ENCODE measurements at places on chromosomes 7 and 10.

DNA sequence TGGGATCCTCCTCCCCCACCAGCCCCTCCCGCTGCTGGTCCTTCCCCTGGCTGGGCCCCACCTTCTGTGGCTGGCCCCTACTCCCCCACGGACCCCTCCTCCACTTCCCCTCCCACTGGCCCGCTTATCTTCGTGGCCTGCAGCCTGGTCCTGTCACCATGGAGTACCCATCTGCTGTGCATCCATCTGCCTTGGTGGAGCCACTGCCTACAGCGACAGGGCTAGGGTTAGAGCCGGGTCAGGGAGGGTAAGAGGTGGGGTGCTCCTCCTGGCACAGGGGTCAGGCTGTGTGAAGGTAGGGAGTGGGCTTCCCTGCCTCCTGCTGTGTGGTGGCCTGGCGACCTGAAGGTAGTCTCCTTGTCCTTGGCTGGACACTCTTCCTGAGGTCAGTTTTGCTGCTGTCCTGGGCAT, 5.2 kb downstream of the ADCY1 start:
- H3K36me3 ChIP-seq: no peaks in the 10 kb centered on the region
- peaks cover 20% of the 10 kb centered on the region for H3K27me3 ChIP-seq
- no peaks in the 10 kb centered on the region for H3K4me1 ChIP-seq
- no peak for DNase-seq
- no peak overlapping the region for H3K4me3 ChIP-seq

GRCh38 chr10:125662584-125662983, 20.4 kb downstream of the TEX36 start:
- H3K27ac ChIP-seq: peak overlapping the region; percentile 83
- no peaks in the 10 kb centered on the region for H3K36me3 ChIP-seq
- peak; percentile 71 for DNase-seq
- peaks cover 38% of the 10 kb centered on the region for H3K4me1 ChIP-seq
- peak overlapping the region; percentile 45 for H3K4me3 ChIP-seq

DNA sequence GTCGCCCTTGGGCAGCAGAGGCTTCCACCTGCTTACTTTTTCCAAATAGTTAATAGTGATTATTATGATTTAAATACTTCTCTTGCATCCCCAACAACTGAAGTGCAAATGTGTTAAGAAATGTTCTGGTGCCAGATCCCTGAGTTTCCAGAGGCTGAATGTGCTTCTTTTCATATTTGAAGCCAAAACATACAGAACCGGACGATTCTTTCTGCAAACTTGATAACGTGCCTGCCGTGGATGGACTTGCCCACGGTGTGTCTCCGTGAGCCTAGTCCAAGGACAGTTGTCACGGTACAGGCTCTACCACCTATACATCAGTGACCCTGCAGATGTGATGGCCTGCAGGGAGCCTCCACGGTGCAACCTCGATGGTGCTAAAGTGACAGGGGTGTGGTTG, 198.6 kb upstream of the LYZL2 start:
- H3K36me3 ChIP-seq: no peaks in the 10 kb centered on the region
- no peak for DNase-seq
- no peak overlapping the region for H3K27ac ChIP-seq
- no peaks in the 10 kb centered on the region for H3K4me1 ChIP-seq
- no peak overlapping the region for H3K4me3 ChIP-seq

GRCh38 chr7:39554583-39555165, 11.5 kb upstream of the YAE1 start:
- H3K36me3 ChIP-seq: no peaks in the 10 kb centered on the region
- H3K4me1 ChIP-seq: no peaks in the 10 kb centered on the region
- DNase-seq: no peak
- no peaks in the 10 kb centered on the region for H3K27me3 ChIP-seq

GRCh38 chr7:40733114-40733513, 598.3 kb downstream of the SUGCT start:
- H3K36me3 ChIP-seq: no peaks in the 10 kb centered on the region
- H3K27ac ChIP-seq: no peak overlapping the region
- H3K4me1 ChIP-seq: peaks cover 5% of the 10 kb centered on the region
- no peak for DNase-seq
- 0 out of 2 replicates have a peak, but pooled peaks cover 5% of the 10 kb centered on the region for H3K27me3 ChIP-seq
- no peak overlapping the region for H3K4me3 ChIP-seq

- H3K27ac ChIP-seq: no peak overlapping the region
- H3K4me3 ChIP-seq: no peak overlapping the region
- no peaks in the 10 kb centered on the region for H3K36me3 ChIP-seq
Measured at GRCh38 chr7:80485721-80486120, 26.1 kb downstream of the GNAT3 start.

DNA sequence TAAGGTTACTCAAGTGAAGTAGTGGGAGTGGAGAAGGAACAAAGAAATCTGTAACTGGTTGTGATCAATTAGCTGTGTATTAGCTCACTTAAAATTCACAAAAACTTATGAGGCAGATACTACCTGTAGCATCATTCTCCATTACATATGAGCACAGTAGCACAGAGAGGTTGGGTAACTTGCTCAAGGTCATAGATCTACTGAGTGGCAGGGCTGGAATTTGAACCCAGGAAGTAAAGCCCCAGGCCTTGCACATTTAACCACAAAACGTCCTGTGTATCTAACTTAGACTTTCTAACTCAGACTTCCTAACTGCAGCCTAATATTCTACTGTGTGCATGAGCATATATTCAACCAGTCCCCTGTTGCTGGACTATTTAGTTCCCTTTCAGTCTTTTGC, 5.6 kb upstream of the SLF2 start:
- no peak overlapping the region for H3K4me3 ChIP-seq
- no peak overlapping the region for H3K27ac ChIP-seq
- no peak for DNase-seq
- H3K36me3 ChIP-seq: no peaks in the 10 kb centered on the region

DNA sequence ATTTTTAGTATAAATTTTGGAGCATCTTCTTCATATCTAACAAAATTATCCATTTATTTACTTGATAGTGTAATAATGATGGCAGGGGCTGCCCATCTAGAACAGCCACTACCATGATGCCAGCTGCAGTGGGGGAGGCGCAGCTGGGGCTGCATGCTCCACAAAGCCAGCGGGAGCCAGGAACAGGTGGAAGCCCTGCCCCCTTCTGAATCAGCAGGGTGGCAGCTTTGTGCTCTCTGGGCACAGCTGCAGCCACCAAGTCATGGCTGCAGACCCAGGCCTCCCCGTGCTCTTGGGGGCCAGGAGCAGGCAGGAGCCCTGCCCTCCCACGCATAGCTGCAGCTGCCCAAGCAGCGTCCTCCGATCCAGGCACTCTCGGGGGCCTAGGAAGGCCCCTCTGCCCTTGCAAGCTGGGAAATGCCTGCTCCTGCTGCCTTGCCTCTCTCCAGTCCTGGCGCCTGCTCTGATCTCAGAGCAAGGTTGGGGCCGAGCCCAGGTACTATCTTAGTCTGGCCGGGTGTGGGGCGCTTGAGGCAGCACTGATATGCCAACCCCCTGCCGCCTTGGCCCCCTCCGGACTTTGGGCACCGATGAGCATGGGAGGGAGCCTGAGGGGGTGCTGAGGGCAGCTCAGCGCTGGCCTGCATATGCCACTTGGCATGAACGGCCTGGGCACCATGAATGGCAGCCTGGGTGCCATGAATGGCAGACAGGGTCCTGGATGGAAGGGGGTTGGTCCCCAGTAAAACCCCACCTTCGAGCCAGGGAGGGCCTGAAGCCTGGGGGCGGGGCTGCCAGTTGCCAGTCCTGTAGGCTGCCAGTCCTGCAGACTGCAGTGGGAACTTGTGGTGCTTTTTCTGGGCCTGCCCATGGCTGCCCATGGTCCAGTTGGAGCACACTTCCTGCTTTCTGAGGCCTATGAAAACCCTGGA, 1110.8 kb upstream of the POT1 start:
- H3K4me1 ChIP-seq: no peaks in the 10 kb centered on the region
- no peaks in the 10 kb centered on the region for H3K36me3 ChIP-seq
- H3K27me3 ChIP-seq: no peaks in the 10 kb centered on the region
- no peak overlapping the region for H3K27ac ChIP-seq

- H3K27ac ChIP-seq: no peak overlapping the region
- no peak overlapping the region for H3K4me3 ChIP-seq
- H3K4me1 ChIP-seq: peaks cover 13% of the 10 kb centered on the region
- no peaks in the 10 kb centered on the region for H3K36me3 ChIP-seq
Measured at GRCh38 chr10:11533328-11533781, 78.1 kb downstream of the USP6NL start.

GRCh38 chr7:99551334-99551733, 580 bp downstream of the FAM200A start:
- no peaks in the 10 kb centered on the region for H3K27me3 ChIP-seq
- peak overlapping the region; percentile 38 for H3K27ac ChIP-seq
- peak overlapping the region; percentile 69 for H3K4me3 ChIP-seq

DNA sequence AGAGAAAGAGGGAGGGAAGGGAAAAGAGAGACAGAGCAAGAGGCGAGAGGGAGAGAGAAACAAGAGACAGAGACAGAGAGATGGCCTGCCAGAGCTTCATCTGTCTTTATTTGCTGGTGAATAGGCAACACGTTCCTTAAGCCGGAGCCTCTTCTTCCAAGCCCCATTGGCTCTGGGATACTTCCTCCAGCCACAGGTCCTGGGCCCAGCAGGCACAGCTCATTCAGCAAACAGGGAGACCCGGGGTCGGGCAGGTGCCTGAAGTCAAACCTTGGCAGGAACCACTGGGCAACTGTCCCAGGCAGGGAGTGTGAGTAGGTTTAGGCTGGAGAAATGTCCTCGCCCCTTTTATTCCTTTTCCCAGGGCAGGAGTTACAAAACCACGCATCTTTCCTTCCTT, 68.2 kb downstream of the MYL10 start:
- DNase-seq: no peak
- no peaks in the 10 kb centered on the region for H3K27me3 ChIP-seq
- no peaks in the 10 kb centered on the region for H3K36me3 ChIP-seq
- H3K4me1 ChIP-seq: peaks cover 16% of the 10 kb centered on the region

- H3K4me3 ChIP-seq: no peak overlapping the region
- H3K27ac ChIP-seq: no peak overlapping the region
- H3K36me3 ChIP-seq: no peaks in the 10 kb centered on the region
- H3K27me3 ChIP-seq: no peaks in the 10 kb centered on the region
- H3K4me1 ChIP-seq: no peaks in the 10 kb centered on the region
Measured at GRCh38 chr7:38829488-38830165, 79.4 kb downstream of the VPS41 start.

- no peaks in the 10 kb centered on the region for H3K36me3 ChIP-seq
- no peaks in the 10 kb centered on the region for H3K4me1 ChIP-seq
- no peak overlapping the region for H3K4me3 ChIP-seq
Measured at GRCh38 chr7:33790746-33791145, 114.6 kb upstream of the BMPER start.

DNA sequence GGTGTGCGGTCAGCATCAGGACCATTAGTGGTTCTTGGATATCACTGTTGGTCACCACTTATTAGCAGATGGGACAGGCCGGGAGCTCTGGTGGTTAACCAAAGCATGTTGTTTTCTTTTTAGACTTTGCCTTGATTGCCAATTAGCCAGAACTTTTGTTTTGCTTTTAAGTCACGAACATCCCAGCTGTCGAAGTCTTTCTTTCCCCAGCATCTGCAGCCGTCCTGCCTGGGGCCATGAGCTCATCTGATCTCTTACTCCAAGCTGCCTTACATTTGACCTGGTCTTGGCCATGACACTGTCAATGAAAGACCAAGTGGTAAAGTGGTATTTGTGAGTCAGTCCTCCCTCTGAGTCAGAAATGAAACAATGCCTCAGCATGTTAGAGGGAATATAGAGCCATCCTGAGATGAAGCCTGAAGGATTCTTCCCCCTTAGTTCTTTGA, 53.9 kb upstream of the CREB5 start:
- DNase-seq: peak; percentile 59
- H3K27ac ChIP-seq: no peak overlapping the region
- H3K27me3 ChIP-seq: no peaks in the 10 kb centered on the region
- no peaks in the 10 kb centered on the region for H3K36me3 ChIP-seq
- H3K4me1 ChIP-seq: peaks cover 22% of the 10 kb centered on the region
- H3K4me3 ChIP-seq: no peak overlapping the region

- no peak overlapping the region for H3K4me3 ChIP-seq
- H3K27ac ChIP-seq: no peak overlapping the region
- peaks cover 6% of the 10 kb centered on the region for H3K4me1 ChIP-seq
- H3K36me3 ChIP-seq: no peaks in the 10 kb centered on the region
Measured at GRCh38 chr7:137592232-137592896, 248.8 kb upstream of the PTN start.

- no peak overlapping the region for H3K4me3 ChIP-seq
- no peaks in the 10 kb centered on the region for H3K27me3 ChIP-seq
- no peak overlapping the region for H3K27ac ChIP-seq
- DNase-seq: no peak
- peaks cover 35% of the 10 kb centered on the region for H3K36me3 ChIP-seq
- no peaks in the 10 kb centered on the region for H3K4me1 ChIP-seq
Measured at GRCh38 chr7:157224627-157225026, 85.9 kb downstream of the UBE3C start.

GRCh38 chr7:142859829-142860228, 5.0 kb downstream of the EPHB6 start:
- H3K4me1 ChIP-seq: peaks cover 8% of the 10 kb centered on the region
- no peak overlapping the region for H3K27ac ChIP-seq
- no peaks in the 10 kb centered on the region for H3K36me3 ChIP-seq
- no peak for DNase-seq
- H3K27me3 ChIP-seq: no peaks in the 10 kb centered on the region

- no peak overlapping the region for H3K27ac ChIP-seq
- H3K4me3 ChIP-seq: no peak overlapping the region
- DNase-seq: no peak
- no peaks in the 10 kb centered on the region for H3K4me1 ChIP-seq
Measured at GRCh38 chr10:60396766-60397165, 7.1 kb upstream of the ANK3 start.

- no peak overlapping the region for H3K4me3 ChIP-seq
- no peaks in the 10 kb centered on the region for H3K27me3 ChIP-seq
- H3K4me1 ChIP-seq: no peaks in the 10 kb centered on the region
- DNase-seq: no peak
- H3K27ac ChIP-seq: no peak overlapping the region
- peaks cover 8% of the 10 kb centered on the region for H3K36me3 ChIP-seq
Measured at GRCh38 chr7:139586286-139586685, 62.8 kb downstream of the CLEC2L start.

DNA sequence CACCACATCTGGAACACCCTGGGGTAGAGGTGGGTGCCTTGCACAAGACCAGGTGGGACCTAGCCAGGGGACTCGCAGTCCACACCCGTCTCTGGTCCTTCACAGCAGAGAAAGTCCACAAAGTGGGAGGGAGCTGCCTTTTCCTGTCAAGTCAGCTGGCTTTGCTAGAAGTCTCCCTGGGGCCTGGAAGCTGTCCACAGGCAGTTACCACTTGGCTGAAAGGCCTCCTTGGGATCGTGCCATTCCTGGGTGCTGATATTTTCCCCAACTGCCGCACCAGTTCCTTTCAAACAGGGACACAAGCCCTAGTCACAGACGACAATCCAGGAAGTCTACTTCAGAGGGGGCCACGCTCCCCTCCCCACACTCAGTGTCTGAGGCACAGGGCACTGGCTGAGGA, 75.4 kb downstream of the AFAP1L2 start:
- peaks cover 74% of the 10 kb centered on the region for H3K27me3 ChIP-seq
- H3K27ac ChIP-seq: no peak overlapping the region
- H3K4me1 ChIP-seq: no peaks in the 10 kb centered on the region
- no peak overlapping the region for H3K4me3 ChIP-seq
- DNase-seq: no peak
- H3K36me3 ChIP-seq: no peaks in the 10 kb centered on the region

GRCh38 chr10:70034232-70034631, 18.4 kb upstream of the MACROH2A2 start:
- no peaks in the 10 kb centered on the region for H3K27me3 ChIP-seq
- no peaks in the 10 kb centered on the region for H3K4me1 ChIP-seq
- H3K27ac ChIP-seq: no peak overlapping the region
- no peaks in the 10 kb centered on the region for H3K36me3 ChIP-seq
- no peak overlapping the region for H3K4me3 ChIP-seq

Data from HCT116 (cell line).